ENCODE measurements at places on chromosomes 5 and 9.

GRCh38 chr9:33133186-33133585 is 34.0 kb downstream of the B4GALT1 start:
- DNase-seq = no peak

- DNase-seq = no peak
Measured at GRCh38 chr9:118522093-118523028, 818.2 kb downstream of the TLR4 start.

DNA sequence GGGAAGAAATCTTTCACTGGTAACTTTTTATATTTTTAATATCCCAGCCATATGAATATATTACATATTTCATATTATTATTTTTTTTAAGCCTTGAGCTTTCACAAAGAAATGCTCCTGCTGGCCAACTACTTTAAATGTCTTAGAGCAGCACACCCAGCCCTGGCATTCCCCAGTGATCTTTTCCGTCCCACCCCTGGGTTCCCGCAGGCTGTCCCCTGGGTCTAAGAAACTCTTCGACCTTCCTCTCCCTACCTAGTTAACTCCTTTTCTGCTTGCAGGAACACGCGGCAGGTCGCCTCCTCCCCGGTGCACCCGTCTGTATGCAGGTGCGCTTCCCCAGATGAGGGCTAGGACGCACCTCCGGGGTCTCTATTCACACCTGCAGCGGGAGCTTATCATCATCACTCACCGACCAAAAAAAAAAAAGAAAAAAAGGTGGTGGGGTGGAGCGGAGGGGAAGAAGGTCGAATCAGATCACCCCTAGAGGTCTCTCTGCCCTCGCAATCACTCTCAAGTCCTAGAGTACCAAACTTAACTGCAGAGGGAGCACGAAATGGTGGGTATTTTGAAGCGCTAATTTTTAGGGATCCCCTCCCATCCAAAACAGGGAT is 696 bp downstream of the ZFP62 start:
- DNase-seq = no peak

GRCh38 chr5:67021962-67022361 is 174.6 kb downstream of the CD180 start:
- no peak for DNase-seq

DNA sequence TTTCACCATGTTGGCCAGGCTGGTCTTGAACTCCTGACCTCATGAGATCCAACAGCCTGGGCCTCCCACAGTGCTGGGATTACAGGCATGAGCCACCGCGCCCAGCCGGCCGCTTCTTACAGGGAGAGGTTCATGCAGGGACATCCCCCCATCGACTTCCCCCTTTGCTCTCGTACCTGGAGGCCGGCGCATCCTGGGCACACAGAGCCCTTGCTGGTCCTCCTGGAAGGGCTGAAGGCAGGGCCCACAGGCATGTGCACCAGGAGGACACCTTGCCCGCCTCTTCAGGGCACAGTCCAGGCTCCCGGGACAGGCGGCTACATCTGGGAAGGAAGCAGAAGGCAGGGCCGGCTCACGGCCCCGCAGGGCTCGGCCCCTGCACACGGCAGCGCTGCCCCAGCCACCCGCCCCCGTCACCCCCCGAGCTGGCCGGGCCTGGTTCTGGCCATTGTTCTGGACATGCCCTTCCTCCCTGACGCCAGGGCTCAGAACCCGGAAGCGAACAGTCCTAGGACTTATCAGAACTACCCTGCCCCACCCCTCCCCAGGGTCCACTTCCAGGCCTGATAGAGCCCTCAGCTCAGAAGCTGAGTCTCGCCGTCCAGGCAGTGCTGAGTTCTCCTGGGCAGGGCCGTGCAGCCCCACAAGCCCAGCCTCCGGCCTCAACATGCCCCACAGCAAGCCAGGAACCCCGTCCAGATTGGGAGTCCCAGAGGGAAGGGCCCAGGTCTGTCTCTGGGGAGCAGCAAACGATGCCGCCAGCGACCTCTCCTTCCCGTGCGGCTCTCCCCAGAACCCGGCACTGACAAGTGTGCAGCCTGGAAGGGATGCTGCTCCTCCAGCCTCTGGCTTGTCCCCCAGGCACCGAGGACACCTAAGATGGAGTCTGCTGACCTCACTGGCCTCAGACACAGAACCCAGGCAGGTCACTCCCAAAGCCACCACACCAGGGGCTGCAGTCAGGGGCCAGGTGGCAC is 2.9 kb downstream of the NPDC1 start:
- DNase-seq = no peak

GRCh38 chr9:88753691-88754367 is 218.9 kb downstream of the NXNL2 start:
- no peak for DNase-seq
